ENCODE measurements at places on chromosomes 13 and 19.

- DNase-seq, result no peak
Measured at GRCh38 chr19:45897261-45897812, 5.1 kb downstream of the MYPOP start.

GRCh38 chr19:33293255-33294057, 8.9 kb downstream of the CEBPA start:
- DNase-seq, result no peak

GRCh38 chr13:29472332-29472961, 123.0 kb downstream of the SLC7A1 start:
- DNase-seq, result no peak

DNA sequence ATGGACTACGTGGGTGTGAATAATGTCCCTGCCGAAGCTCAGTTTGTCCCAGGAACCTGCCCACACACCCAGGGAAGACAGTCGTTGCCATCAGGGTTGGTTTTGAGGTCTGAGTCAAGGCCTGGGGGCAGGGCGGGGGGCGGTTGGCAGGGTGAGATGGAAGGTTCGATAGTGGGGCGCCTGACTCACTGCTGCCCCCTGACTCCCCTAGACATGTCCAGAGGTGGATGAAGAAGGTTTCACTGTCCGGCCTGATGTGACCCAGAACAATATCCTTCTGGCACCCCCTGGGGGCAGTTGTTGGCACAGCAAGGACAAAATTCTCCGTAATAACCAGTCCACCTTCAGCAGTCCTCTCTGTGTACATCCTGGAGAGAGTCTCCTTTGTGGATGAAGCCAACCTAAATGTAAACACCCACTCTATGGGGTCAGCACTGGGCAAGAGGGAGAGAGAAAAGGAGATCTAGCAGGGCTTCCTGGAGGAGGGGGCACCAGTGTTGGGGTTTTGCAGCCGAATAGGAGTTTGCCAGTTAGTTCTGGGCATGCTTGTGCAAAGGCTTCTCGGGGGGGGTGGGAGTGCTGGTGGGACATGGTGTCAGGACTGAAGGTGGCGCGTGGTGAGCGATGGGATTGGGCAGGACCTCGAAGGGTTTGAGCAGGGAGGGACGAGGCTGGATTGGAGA, 19.6 kb upstream of the B3GNT3 start:
- DNase-seq, result no peak

Measured in fibroblast of skin of left biceps (primary cell).